ENCODE measurements at places on chromosomes 5 and 9. TPM values are rescaled to one million over a fixed set of nuclear protein-coding genes. Genes with fewer than 3 reads are reported as not detected.

Gene PCDHGA1
- total RNA-seq = not detected

- no peak overlapping the region for H3K4me3 ChIP-seq
- no peak overlapping the region for H3K27ac ChIP-seq
- no peaks in the 10 kb centered on the region for H3K4me1 ChIP-seq
These were observed 209.8 kb downstream of the CDH12 start for GRCh38 chr5:22643356-22643755.

GRCh38 chr5:175816348-175816747, 55.0 kb upstream of the CPLX2 start:
- H3K4me3 ChIP-seq = no peak overlapping the region
- no peaks in the 10 kb centered on the region for H3K4me1 ChIP-seq
- H3K36me3 ChIP-seq = no peaks in the 10 kb centered on the region
- no peak overlapping the region for H3K27ac ChIP-seq
- no peak for DNase-seq

GRCh38 chr5:54259090-54259489, 51.3 kb downstream of the ARL15 start:
- H3K4me1 ChIP-seq = peaks cover 4% of the 10 kb centered on the region
- DNase-seq = no peak
- H3K4me3 ChIP-seq = no peak overlapping the region
- no peak overlapping the region for H3K27ac ChIP-seq

GRCh38 chr5:53429706-53430105, 50.7 kb upstream of the FST start:
- no peak overlapping the region for H3K4me3 ChIP-seq
- H3K27ac ChIP-seq = no peak overlapping the region
- H3K4me1 ChIP-seq = no peaks in the 10 kb centered on the region
- H3K27me3 ChIP-seq = no peaks in the 10 kb centered on the region

DNA sequence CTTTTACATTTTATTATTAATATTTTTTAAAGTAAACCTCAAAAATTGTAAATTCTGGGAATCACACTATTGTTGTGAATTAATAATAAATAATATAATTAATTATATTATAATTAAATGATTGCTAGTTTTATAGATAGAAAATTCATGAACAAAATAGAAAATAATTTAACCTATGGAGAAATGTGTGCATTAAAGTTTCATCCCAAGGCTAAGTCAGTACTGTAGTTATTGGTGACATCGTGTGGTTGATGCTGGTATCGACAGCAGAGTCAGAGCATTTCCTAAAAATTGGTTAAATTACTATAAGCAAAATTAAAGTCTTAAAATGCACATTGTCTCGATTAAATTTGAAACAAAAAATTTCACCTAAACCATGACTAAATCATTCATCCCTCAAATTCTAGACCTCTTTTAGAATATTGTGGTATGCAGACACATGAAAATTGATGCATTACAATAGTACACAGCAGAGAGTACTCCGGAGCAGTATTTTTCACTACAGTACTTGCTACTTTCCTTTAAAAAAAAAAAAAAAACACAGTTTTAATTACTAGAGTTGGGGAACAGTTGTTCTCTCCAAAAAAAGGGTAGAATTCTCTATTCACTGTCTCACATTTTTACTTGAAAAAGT, 73.9 kb downstream of the RORB start:
- H3K36me3 ChIP-seq = no peaks in the 10 kb centered on the region
- no peak for DNase-seq
- no peak overlapping the region for H3K27ac ChIP-seq
- no peak overlapping the region for H3K4me3 ChIP-seq

DNA sequence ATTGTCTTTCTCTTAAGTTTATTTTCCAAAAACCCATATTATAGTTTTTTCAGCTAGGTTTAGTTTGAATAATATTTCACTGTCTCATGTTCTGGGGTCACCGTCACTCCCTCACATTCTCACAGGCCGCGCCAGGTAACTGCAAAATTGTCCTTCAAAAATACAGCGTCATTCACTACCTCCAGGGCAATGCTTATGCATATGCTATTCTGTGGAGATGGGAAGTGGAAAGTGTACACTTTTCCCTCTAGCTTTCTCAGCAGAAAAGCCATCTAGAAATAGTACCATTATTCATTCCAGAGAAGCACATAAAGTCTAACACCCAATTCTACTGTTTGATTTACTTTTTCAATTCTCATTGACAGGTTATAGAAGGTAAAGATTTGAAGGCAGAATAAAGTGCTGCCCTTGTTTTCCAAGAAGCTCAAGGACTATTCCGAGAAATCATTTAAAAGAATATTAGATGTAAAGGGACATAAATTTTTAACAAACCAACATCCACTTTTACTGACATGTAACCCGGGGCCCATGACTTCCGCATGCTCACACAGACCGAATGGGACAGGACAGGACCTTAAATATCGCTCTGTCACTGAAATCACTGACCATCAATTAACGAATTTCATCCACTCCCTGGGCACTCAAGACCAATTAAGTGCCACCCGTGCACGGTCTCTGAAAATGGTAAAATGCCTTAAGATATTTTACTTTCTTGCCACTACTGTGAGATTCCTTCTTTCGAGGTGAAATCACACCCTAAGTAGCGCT, 720 bp downstream of the NUDT12 start:
- H3K36me3 ChIP-seq = no peaks in the 10 kb centered on the region
- H3K4me1 ChIP-seq = no peaks in the 10 kb centered on the region
- H3K4me3 ChIP-seq = peak overlapping the region; percentile 66
- peak overlapping the region; percentile 77 for H3K27ac ChIP-seq

Data from ascending aorta (tissue), 2 donors.